ENCODE measurements at places on chromosomes 11 and 22.

- DNase-seq, result no peak
Observed at GRCh38 chr11:134038897-134039470, 29.9 kb upstream of the JAM3 start.

- no peak for DNase-seq
Observed at GRCh38 chr11:59418156-59418555, 8.1 kb downstream of the OR5A2 start.

- DNase-seq, result no peak
Observed at GRCh38 chr11:60951606-60951903, 421 bp downstream of the SLC15A3 start.

DNA sequence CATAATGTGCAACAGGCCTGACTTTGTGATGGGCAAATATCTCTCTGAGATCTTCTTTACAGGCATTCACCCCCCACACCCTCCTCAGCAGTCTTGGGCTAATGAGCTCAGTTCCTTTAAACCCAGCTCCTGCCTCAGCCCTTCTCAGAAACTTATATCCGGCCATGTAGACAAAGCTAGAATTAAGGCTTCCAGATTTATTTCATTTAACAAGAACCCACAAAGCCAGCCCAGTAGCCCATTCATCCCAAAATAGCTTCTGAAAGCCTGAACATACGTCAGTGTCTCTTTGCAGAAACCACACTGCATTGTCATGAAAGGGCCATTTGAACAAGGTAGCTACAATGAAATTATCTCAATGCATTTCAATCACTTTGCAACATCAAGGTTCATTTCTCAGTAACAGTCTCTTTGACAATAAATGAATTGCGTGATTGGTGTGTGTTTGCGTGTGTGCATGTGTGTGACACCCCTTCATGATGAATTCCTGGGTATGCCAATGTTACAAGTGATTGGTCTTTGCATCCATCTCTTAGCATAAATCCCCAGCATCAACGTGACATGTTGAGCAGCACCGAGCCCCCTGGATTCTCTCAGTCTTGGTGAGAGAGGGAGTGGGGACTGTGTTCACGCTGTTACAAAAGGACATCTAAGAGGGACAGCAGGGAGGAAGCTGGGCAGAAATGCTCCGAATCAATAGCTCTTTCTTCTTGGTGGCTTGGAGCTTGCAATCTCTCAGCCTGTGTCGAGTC is 299.6 kb downstream of the KIRREL3 start:
- no peak for DNase-seq

Data from cardiac fibroblast (primary cell).